Activated CD4-positive, alpha-beta T cell treated with anti-CD3 and anti-CD28 coated beads for 1 hour (primary cell): ENCODE measurements at places on chromosomes 12 and 14.

DNA sequence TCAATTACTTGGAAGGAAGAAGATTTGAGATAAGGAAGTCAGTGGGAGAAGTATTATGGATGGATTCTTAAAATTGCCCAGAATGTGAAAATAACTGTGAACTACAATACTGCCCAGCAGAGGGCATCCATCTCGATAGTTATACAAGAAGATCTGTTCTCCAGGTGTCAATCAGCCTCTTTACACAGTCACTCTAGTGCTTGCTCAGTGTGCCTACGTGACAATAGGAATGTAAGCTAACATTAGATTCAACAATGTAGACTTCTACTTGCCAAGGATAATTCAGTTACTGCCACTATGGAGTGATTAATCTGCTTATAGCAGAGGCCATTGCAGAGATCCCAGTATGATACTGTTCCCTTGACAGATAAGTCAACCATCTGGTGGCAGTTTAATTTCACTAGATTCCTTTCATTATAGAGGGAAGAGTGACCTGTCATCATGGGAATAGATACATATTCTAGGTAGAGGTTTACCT lies 10.6 kb upstream of the MAP4K5 start:
- no peak for DNase-seq

DNA sequence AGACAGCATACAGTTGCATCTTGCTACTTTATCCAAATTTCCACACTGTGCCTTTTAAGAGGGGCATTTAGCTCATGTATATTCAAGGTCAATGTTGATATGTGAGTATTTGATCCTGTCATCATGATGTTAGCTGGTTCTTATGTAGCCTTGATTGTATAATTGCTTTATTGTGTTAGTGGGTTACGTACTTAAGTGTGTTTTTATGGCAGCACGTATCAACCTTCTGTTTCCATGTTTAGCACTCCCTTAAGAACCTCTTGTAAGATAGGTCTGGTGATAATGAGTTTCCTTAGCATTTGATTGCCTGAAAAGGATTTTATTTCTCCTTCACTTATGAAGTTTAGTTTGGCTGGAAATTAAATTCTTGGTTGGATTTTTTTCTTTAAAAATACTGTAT lies 445.2 kb downstream of the NAV3 start:
- DNase-seq, result no peak

DNA sequence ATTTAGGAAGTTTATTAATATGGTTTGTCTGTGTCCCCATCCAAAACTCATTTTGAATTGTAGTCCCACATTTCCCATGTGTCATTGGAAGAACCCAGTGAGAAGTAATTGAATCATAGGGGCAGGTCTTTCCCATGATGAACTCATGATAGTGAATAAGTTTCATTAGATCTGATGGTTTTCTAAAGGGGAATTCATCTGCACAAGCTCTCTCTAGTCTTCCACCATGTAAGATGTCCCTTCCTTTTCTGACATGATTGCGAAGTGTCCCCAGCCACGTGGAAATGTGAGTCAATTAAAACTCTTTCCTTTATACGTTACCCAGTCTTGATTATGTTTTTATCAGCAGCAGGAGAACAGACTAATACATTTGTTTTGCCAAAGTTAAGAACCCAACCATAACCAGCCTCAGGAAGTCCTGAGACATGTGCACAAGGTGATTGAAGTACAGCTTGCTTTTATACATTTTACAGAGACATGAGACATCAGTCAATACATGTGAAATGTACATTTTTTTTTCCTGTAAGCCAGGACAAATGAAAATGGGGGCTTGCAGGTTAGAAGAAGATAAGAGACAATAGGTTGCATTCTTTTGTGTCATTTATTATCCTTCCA lies 1136.7 kb downstream of the TMEM121 start:
- DNase-seq, result no peak

- no peak for DNase-seq
Measured at GRCh38 chr14:60510951-60511599, 2.1 kb downstream of the SIX6 start.

DNA sequence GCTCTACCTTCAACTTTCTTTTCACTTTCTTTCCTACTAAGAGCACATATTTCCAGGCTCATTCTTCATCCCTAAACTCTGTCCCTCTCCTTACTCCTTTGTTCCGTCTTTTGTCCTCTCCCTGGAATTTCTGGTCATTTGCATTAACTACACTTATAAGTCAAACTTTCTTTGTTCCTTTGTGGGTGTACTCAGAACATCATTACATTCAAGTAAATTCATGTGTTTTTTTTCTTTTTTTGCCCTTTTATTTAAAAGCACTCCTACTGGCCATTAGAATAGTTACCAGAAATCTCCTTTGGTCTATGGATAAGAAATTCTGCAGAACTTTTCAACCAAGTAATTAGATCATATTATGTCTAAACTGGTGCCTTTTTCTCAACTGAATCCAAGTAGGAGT lies 802.6 kb downstream of the DIO2 start:
- DNase-seq, result no peak

- DNase-seq, result no peak
Measured at GRCh38 chr12:46771268-46771827, 54.4 kb downstream of the SLC38A4 start.

DNA sequence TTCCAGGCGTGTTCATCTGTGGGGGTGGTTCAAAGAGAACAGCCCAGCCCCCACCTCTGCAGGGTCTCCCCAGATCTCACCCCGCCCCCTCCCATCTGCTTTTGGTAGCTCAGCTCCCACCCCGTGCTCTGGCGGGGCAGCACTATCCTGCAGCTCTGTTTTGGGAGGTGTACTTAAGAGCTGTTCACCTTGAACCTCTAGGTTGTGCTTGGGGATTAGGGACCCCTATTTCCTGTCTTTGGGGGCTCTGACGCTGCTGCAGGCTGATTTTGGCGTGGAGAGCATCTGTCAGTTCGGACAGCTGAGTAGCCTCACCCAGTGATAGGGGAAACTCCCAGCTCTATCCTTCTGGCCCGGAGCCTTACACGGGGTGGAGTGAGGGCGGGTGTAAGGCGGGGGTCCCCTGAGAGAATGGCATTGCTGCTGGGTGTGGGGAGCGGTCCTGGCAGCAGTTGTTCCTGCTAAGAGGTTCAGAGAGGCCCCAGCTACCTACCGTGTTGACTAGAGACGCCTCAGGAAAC lies 765 bp downstream of the TMEM120B start:
- no peak for DNase-seq

DNA sequence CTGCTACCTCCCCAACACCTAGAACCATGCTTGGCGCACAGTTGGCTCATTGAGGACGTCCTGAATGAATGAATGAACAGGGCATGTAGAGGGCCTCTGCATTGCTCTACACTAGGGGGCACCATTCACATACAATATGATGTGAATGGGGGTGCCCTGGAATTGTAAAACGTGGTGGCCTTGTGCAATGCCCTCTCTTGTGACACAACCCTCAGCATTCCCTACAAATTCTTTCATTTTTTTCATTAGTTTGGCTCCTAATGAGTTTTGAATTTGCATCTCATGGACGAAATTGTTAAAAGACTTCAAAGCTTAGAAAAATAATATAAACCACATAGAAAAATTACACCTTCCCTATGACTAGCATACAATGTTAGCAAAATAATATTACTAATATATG lies 2.3 kb upstream of the DIO2 start:
- no peak for DNase-seq

DNA sequence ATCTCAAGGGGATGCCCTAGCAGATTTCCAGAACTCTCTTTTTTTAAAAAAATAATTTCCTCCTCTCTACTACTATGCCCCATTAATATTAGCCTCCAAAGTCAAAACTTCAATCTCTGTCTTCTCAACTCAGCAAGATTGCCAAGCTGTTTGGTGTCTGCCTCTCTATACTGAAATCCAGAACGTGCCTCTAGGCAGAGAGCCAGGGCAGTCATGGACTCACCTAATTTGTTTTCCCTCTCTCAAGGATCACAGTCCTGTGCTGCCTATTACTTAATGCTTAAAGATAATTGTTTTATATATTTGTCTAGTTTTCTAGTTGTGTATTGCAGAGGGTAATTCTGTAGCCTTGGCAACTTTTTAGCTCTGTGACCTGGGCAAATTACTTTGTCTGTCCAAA lies 74.7 kb downstream of the E2F7 start:
- no peak for DNase-seq

DNA sequence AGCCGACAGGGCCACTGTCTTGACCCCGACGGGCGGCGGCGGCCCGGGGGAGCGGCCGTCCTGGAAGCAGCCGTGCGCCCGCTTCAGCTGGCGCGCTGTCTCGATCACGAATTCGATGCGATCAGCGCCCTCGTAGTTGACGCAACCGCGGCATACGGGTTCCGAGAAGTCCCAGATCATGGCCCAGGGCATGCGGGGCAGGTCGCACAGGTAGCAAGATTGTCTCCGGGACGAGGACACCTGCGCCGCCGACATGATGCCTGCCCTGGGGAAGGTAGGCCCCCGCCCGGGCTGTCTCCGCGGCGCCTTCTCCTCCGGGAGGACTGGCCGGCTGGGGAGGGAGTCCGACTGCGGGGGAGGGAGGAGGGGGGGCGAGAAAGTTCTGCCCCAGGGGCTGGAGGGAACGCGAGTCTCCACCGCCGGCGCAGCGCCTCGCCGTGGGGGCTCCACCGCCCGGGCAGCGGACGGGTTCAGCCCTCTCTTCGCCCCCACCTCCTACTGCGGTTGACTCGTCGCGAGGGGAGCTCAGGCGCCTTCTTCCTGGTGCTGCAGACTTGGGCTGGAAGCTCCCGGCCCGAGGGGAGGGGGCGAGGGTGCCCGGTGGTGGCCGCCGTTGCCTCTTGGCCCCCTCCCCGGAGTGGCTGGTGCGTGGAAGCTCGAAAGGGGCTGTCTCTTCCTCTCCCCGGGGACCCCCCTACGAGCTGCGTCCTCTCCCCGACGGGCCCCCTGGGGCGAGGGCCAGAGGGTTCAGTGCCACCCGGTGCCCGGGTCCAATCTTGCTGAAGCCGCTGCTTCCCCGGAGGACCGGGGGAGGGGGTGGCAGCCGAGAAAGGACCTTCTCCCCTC lies 747 bp downstream of the IRF2BPL start:
- peak; percentile 56 for DNase-seq

GRCh38 chr14:58787592-58787991 lies 149.8 kb downstream of the DACT1 start:
- DNase-seq, result no peak

- no peak for DNase-seq
Measured at GRCh38 chr12:72207079-72207478, 65.1 kb upstream of the TRHDE start.

DNA sequence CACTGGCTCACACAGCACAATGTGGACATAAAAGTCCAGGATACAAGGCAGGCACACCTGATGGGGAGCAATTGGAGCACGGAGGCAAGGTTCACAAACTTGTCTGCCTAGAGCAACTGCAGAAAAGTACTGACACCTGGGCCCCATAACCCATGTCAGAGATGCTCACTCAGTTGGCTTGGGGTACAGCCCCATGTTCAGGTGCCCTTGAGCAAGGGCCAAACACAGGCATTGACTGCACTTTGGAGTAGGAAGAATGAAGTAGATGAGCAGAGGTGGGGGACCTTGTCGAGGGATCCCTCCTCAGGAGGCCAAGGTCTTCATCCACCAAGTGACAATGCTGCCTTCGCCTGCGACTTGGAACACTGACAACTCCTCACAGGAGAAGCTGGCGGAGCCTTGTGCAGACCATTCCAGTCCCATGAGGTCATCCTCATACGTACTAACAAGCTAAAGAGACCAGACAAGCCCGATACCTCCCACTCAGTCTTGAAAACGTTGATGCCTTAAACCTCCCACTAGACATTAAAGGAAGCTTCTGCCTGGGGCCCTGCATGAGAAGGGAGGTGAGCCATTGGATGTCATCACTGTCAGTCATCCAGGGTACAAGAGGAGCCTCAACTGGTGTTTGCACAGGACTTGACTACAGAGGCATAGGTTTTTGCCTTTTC lies 42.5 kb upstream of the C14orf180 start:
- DNase-seq, result no peak
